Kidney (tissue), 22 donors: ENCODE measurements at places on chromosomes 13 and 19.

GRCh38 chr19:28185646-28186045 lies 1027.3 kb downstream of the UQCRFS1 start:
- DNase-seq: no peak

- DNase-seq: no peak
These were observed 31.0 kb downstream of the CAPN12 start for GRCh38 chr19:38713227-38713649.

DNA sequence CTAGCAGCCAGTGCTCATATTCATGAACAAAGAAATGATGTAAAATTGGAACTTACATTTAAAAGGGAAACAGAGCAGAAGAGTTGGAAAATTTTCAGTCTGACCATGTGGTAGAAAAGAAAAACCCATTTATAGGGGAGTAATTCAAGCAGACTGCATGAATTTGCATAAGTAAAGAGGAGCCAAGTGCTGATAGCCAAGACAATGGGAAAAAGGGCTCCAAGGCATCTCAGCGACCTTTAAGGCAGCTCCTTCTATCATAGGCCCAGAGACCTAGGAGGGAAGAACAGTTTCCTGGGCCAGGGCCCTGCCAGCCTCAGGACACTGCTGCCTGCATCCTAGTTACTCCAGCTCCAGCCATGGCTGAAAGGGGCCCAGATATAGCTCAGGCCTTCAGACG lies 7.5 kb downstream of the DNAJC3 start:
- no peak for DNase-seq

DNA sequence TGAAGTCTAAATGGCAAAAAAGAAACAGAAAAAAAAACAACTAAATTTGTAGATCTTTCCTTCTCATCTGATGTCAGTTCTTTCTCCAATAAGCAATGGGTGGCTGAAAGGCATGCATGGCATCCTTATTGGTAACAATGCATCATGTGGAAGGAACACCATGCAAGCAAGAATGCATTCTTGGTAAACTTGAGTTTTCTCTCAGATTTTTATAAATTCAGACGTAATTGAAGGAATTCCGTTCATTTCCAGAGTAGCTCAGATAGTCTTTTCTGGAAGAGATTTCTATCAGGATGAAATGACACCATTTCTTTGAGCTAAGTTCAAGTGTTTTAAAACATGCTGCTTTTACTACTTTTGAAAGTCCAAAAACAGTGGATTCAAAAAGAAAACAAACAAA lies 373.0 kb downstream of the COG6 start:
- no peak for DNase-seq

DNA sequence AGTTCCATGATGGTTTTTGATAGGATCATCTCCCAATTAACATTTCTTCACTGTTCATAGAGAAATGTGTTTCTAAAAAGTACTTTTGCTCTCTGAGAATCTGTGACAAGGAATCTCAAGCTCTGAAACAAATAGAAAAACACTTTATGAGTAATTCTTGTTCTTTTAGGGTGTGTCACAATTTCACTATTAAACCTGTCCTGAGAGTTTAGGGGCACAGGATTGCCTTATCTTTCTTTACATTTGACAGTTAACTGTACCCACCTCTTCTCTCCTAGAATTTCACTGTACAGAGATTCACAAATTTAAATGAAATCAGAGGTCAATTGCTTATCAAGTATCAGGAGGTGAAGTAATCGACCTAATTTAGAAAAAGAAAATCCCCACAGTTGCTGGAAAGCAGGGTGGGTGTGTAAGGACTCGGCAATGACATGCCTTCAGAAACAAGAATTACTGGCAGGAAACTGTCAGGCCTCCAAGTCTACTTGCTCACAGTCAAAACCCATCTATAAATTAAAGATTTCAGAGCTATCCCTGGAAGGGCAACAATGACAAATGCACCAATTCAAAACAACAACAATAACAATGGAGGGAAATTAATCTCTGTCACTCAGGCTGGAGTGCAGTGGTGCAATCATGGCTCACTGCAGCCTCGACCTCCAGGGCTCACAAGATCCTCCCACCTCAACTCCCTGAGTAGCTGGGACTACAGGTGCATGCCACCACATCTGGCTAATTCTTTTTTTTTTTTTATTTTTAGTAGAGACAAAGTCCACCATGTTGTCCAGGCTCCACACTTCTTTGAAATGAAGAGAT lies 250.2 kb downstream of the ABCC4 start:
- no peak for DNase-seq
